ENCODE measurements at places on chromosomes 6 and 20. TPM values are rescaled to one million over a fixed set of nuclear protein-coding genes. Genes with fewer than 3 reads are reported as not detected.

Gene MYBL2
- 80.6 TPM for total RNA-seq

Gene COL19A1
- not detected for total RNA-seq

Gene MOG
- total RNA-seq: not detected

Gene POU3F2
- not detected for total RNA-seq

Gene HLA-DRB5
- total RNA-seq: not detected

Gene WASF1
- total RNA-seq: 10.5 TPM

Gene CUL9
- 9.5 TPM for total RNA-seq

Gene PI3
- total RNA-seq: 2.5 TPM

Gene ZBP1
- not detected for total RNA-seq

Gene EPB41L1
- 81.3 TPM for total RNA-seq

Gene BMP5
- not detected for total RNA-seq

Gene TAGAP
- not detected for total RNA-seq

Gene FOXS1
- total RNA-seq: 0.32 TPM

Gene PAK5
- not detected for total RNA-seq

Gene PRR3
- 17.2 TPM for total RNA-seq

All from A549 treated with Hydrocortisone at 1 μM for 4 hours (cell line).